ENCODE measurements at places on chromosomes 11 and 22.
A peak's percentile ranks its signal among the peaks of the same experiment; 100 is the strongest.

- no peak overlapping the region for H3K27ac ChIP-seq
- DNase-seq: no peak
These were observed 41.3 kb downstream of the TUB start for GRCh38 chr11:8122173-8122764.

DNA sequence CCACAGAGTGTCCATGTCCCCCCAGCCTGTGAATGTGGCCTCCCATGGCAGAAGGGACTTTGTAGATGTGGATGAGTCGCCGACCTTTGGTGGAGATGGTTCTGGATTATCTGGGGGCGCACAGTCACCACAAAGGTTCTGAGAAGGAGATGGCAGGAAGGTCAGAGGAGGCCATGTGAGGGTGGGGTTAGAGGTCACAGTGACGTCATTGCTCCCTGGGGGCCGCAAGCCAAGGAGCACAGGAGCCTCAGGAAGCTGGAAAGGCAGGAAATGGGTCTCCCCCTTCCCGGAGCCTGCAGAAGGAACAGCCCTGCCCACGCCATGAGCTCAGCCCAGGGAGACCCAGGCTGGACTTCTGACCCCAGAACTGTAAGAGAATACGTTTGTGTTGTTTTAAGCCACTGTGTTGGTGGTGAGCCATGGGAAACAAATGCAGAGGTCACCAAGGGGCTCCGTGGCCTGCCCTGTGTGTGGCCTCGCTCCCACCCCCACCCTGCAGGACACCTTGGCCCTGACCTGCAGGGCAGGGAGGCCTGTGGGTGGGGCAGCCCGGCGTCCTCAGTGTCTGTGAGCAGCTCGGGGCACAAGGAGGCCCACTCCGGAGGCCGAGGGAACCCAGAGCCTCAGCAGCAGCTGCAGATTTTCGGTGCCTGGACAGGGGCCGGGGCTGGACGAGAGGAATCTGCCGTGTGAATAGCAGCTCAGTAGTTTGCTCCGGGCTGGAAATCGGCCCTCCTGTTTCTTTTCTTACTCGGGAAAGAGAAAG is 32.1 kb downstream of the GRAMD4 start:
- H3K27ac ChIP-seq: peak overlapping the region; percentile 90
- peak overlapping the region; percentile 63 for H3K4me3 ChIP-seq
- DNase-seq: no peak
- H3K4me1 ChIP-seq: peaks cover 35% of the 10 kb centered on the region
- H3K27me3 ChIP-seq: no peaks in the 10 kb centered on the region
- peaks cover 21% of the 10 kb centered on the region for H3K36me3 ChIP-seq

GRCh38 chr11:2794968-2795322 is 90.6 kb downstream of the CDKN1C start:
- H3K27me3 ChIP-seq: peaks cover 3% of the 10 kb centered on the region
- H3K36me3 ChIP-seq: no peaks in the 10 kb centered on the region

DNA sequence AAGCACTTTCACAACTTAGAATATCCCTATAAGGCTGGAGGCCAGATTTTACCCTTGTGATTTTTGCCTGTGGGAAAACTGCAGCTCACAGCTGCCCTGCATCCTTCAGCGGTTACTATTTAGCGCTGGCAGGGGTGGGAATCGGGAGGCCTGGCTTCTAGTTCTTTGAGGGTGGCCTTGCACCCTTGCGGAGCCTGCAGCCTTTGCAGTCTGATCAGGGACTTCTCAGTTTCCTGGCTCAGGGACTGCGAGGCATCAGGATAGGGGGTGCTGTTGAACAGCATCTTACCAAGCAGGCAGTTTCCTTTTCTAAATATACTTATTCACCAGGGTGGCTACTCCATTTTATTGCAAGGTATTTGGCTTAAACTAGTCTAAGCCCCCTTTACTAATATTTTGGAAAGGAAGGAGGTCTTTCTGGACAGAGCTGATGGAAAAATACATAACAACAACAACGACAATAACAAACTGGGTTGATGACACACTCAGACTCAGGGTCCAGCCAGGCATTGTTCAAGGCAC is 2.9 kb upstream of the APOA1 start:
- H3K4me3 ChIP-seq: no peak overlapping the region
- peaks cover 16% of the 10 kb centered on the region for H3K36me3 ChIP-seq
- no peaks in the 10 kb centered on the region for H3K27me3 ChIP-seq
- peaks cover 6% of the 10 kb centered on the region for H3K4me1 ChIP-seq

GRCh38 chr22:31337178-31337577 is 9.0 kb downstream of the PATZ1 start:
- DNase-seq: no peak
- no peak overlapping the region for H3K4me3 ChIP-seq
- H3K4me1 ChIP-seq: peaks cover 36% of the 10 kb centered on the region
- H3K27me3 ChIP-seq: no peaks in the 10 kb centered on the region

- peaks cover 10% of the 10 kb centered on the region for H3K4me1 ChIP-seq
- no peak overlapping the region for H3K4me3 ChIP-seq
- H3K27me3 ChIP-seq: peaks cover 5% of the 10 kb centered on the region
- no peaks in the 10 kb centered on the region for H3K36me3 ChIP-seq
- DNase-seq: no peak
These were observed 55.5 kb downstream of the FAM76B start for GRCh38 chr11:95734009-95734572.

- no peak for DNase-seq
- peaks cover 45% of the 10 kb centered on the region for H3K36me3 ChIP-seq
- H3K4me1 ChIP-seq: peaks cover 24% of the 10 kb centered on the region
- H3K27ac ChIP-seq: peak overlapping the region; percentile 92
These were observed 10.5 kb downstream of the MCAM start for GRCh38 chr11:119306373-119306890.

- H3K36me3 ChIP-seq: peaks cover 3% of the 10 kb centered on the region
- H3K27me3 ChIP-seq: no peaks in the 10 kb centered on the region
- no peak for DNase-seq
- H3K4me1 ChIP-seq: peaks cover 3% of the 10 kb centered on the region
- no peak overlapping the region for H3K4me3 ChIP-seq
These were observed 38.0 kb downstream of the DCUN1D5 start for GRCh38 chr11:103053997-103054396.

DNA sequence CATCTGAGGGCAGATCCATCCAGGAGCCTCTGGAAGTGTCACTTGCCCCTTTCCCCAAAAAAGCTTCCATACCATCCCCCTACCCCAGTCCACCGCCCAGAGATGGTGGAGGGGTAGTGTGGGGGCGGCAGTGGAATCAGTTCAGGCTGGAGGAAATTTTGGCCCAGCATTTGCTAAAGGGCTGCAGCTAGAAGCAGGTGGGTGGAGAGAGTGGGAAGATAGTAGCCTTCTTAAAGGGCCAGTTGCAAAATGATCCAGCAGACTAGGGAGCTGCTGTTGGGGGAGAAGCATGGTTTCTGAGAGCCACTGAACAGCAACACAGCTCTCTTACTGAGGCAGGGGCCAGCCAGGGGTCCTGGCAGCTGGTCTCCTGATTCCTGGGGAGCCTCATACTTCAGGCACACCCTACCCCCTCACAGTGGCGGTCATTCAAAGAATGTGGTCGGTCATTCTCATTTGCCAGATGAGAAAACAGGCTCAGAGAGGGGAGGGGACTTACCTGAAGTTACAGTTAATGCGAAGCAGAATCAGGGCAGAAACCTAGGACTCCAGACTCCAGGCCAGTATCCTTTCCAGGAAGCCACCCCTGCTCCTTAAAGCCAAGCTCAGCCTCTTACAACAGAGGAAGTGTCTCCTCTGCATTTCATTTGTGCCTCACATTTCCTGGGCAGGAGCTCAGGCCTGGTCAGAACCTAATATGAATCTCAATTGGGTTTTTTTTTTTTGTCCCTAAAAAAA is 5.4 kb downstream of the SEC14L2 start:
- H3K27ac ChIP-seq: peak overlapping the region; percentile 49
- H3K27me3 ChIP-seq: no peaks in the 10 kb centered on the region
- DNase-seq: no peak

GRCh38 chr11:13929395-13929891 is 33.1 kb upstream of the SPON1 start:
- no peak overlapping the region for H3K4me3 ChIP-seq
- peaks cover 3% of the 10 kb centered on the region for H3K27me3 ChIP-seq
- no peak for DNase-seq

GRCh38 chr11:88297421-88297820 is 40.1 kb downstream of the CTSC start:
- no peak for DNase-seq
- no peak overlapping the region for H3K27ac ChIP-seq
- H3K36me3 ChIP-seq: peaks cover 93% of the 10 kb centered on the region
- H3K4me1 ChIP-seq: peaks cover 22% of the 10 kb centered on the region
- H3K27me3 ChIP-seq: no peaks in the 10 kb centered on the region

GRCh38 chr11:5703741-5704536 is 14.3 kb downstream of the TRIM22 start:
- peaks cover 23% of the 10 kb centered on the region for H3K4me1 ChIP-seq
- H3K27ac ChIP-seq: no peak overlapping the region

GRCh38 chr22:44130076-44130711 is 50.5 kb upstream of the PARVG start:
- peaks cover 34% of the 10 kb centered on the region for H3K4me1 ChIP-seq
- no peak overlapping the region for H3K27ac ChIP-seq
- no peak overlapping the region for H3K4me3 ChIP-seq
- H3K36me3 ChIP-seq: peaks cover 62% of the 10 kb centered on the region

GRCh38 chr22:29815580-29815979 is 22.5 kb downstream of the ASCC2 start:
- H3K27ac ChIP-seq: no peak overlapping the region
- H3K27me3 ChIP-seq: no peaks in the 10 kb centered on the region
- no peak for DNase-seq
- H3K36me3 ChIP-seq: peaks cover 81% of the 10 kb centered on the region

DNA sequence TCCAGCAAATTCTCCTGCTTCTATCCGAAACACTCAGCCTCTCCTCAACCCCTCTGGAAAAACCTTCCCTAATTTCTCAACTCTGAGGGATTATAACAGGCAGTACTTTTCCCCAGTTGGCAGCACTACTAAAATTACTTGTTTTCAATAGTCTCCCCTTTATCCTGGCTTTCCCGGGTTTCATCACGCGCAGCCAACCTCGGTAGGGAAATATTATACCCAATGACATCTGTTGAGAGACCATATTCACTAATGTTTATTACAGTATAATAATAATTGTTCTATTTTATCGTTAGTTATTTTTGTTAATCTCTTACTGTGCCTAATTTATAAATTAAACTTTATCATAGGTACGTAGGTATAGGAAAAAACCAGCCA is 330 bp upstream of the POLD3 start:
- no peak for DNase-seq
- peaks cover 15% of the 10 kb centered on the region for H3K4me1 ChIP-seq
- peak overlapping the region; percentile 95 for H3K4me3 ChIP-seq
- H3K27ac ChIP-seq: peak overlapping the region; percentile 93

DNA sequence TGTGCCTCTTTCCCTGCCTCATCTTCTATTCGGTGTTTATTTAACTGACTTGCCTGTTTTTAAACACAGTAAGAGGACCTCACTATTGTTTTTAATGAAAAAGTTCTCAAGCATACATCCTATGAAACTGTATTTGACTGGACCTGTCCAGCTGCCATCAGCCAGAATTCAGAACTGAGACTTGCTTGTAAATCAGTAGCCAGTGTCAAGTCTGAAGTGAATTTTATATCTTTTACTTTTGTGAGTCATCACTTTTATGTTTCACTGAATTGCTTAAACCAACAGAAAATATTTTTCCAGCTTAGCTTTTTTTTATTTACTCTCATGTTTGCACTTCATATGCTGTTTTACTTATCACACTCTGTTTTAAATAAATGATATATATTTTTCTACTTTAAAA is 88.3 kb downstream of the LUZP2 start:
- no peak for DNase-seq
- H3K4me3 ChIP-seq: no peak overlapping the region
- no peaks in the 10 kb centered on the region for H3K4me1 ChIP-seq
- H3K27me3 ChIP-seq: no peaks in the 10 kb centered on the region
- no peaks in the 10 kb centered on the region for H3K36me3 ChIP-seq

DNA sequence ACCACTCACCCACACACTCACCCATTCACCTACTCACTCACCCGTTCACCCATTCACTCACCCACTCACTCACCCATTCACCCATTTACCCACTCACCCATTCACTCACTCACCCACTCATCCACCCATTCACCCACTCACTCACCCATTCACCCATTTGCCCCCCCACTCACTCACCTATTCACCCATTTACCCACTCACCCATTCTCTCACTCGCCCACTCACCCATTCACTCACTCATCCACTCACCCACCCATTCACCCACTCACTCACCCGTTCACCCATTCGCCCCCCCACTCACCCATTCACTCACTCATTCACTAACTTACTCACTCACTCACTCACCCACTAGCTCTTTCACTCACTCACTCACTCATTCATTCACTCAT is 15.0 kb downstream of the MUC5AC start:
- H3K27ac ChIP-seq: no peak overlapping the region
- no peak overlapping the region for H3K4me3 ChIP-seq
- no peak for DNase-seq
- no peaks in the 10 kb centered on the region for H3K27me3 ChIP-seq
- H3K36me3 ChIP-seq: peaks cover 7% of the 10 kb centered on the region
- no peaks in the 10 kb centered on the region for H3K4me1 ChIP-seq

DNA sequence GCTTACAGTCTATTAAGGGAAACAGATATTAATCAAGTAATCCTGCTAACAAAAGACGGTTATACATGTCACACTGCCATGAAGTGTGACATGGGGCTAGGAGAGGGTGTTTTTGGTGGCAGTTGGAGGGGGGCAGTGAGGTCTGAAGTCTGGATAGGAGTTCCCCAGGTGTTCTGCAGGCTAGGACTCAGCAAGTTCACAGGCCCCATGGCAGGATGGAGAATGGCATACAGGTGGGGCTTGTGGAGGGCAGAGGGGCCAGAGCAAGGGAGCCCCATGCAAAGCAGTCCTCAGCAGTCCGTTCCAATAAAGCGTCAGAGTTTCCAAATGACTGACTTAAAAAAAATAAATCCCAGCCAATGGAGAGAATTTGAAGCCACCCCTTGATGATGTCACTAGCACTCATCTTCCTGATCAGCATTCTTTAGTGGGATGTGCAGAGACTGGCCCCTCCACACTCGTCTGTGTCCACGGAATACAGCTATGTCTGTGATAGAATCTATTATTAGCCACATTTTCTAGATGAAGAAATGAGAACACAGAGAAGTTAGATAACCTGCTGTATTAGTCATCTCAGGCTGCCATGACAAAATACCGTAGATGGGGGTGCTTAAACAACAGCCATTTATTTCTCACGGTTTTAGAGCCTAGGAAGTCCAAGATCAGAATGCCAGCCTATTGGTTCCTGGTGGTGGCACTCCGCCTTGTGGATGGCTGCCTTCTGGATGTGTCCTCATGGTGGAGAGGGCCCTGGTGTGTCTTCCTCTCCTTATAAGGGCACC is 32.6 kb downstream of the PRDM11 start:
- no peaks in the 10 kb centered on the region for H3K36me3 ChIP-seq
- H3K27ac ChIP-seq: no peak overlapping the region
- H3K4me3 ChIP-seq: no peak overlapping the region

GRCh38 chr11:31243706-31244105 is 125.8 kb downstream of the DCDC1 start:
- no peaks in the 10 kb centered on the region for H3K36me3 ChIP-seq
- H3K27me3 ChIP-seq: no peaks in the 10 kb centered on the region
- no peaks in the 10 kb centered on the region for H3K4me1 ChIP-seq
- no peak overlapping the region for H3K4me3 ChIP-seq
